ENCODE measurements at places on chromosomes 11 and 22.

DNA sequence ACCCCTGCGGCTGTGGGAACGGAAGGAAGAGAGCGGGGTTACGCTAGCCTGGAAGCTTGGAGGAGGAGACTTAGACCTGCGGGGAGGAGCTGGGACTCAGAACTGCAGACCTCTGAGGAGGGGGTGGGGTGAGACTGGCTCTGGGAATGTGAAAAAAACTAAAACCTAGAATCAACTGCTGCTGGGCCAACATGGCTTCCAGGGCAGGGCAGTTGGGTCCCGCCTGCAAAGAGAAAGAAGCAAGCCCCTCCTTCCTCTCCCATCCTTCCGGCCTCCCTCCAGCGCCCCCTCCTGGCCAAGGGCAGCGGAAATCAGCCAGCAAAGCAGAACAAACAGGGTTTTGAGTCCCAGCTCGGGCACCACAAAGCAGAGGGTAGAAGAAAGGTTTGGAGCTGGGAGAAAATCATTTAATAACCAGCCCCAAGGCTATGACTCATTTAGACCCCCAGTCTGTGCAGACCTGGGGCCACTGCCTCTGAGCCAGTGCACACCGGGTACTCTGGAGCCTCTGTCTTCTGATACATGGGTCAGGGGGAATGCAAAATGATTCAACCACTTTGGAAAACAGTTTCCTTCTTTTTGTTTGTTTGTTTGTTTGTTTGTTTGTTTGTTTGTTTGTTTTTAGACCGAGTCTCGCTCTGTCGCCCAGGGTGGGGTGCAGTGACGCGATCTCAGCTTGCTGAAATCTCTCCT lies 7.3 kb upstream of the NCF4 start:
- DNase-seq: peak; percentile 86

DNA sequence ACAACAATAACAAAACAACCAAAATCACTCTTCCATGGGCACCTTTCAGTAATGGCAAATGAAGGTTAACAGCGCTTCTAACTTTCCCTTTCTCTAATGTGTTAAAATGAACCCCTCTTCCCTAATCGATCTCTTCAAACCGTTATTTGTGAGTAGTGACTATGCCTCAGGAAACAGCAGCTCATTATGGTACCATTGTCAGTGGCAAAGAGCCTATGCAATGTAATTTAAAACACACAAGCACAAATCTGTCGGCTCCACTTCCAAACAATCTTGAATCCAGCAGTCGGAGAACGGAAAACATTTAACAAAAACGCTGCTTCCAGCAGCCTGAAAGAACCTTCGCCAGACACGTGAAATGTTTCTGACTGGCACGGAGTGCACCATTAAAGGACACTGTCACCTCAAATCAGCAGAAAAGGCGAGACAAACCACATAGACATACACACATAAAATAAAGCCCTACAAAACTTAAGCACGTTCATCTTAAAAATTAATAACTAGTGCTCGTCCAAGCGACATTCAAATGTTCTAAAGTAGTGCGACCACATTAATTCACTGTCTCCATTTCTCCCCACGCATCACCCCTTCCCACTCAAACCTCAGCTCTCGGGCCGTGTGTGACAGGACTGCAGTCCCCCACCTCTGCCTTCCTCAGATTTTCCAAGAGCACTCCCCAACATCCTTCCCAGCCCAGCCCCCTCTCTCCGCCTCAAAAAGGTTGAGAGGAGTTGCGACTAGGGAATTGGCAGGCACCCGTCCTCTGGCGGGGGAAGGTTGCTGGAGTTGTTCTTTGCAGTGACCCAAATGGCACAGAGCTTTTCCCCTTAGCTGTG lies 748 bp downstream of the RAB30 start:
- no peak for DNase-seq

GRCh38 chr11:37712251-37712650 lies 1114.2 kb upstream of the RAG2 start:
- DNase-seq: no peak

DNA sequence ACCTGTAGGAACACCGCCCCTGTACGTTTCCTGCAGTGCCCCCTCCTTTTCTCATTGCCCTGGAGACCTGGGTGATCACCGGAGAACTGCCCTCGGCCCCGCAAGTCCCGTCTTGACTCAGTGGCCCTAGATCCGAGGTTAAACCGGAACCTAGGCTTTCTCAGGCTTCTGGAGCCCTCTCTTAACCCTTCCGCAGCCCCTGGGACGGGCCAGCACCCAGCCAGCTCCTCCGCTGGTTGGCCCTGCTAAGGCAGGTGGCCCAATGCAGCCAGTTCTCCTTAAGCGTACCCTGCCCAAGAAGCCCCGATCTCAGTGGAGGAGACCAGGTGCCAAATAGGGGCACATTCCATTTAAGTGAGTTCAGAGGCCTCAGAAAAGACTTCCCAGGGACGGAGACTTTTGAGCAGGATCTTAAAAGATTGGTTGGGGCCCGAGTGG lies 776 bp downstream of the NLRX1 start:
- DNase-seq: peak; percentile 42

GRCh38 chr11:83471831-83472727 lies 185.9 kb upstream of the CCDC90B start:
- no peak for DNase-seq
